SK-N-SH treated with all-trans-retinoic acid at 6 μM for 48 hours (cell line): ENCODE measurements at places on chromosomes 11 and 22.

DNA sequence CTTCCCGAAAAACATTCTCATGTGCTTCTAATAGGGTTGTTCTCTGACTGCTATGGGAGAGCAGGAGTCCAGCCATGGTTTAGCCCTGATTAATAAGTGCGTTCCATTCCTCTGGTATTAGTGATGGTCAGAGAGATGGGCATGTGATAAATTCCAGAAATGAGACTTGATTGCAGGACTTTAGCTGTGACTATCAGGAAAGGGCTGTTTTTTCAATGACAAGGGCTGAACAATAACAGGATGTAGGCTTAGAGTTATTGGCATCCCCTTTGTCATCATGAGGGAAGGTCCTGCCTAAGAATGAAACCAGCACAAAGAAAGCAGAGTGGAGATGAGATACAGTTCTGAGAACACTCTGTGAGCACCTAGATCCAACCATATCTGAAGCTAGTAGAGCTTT lies 494.6 kb downstream of the MIAT start:
- no peak for ATAC-seq

DNA sequence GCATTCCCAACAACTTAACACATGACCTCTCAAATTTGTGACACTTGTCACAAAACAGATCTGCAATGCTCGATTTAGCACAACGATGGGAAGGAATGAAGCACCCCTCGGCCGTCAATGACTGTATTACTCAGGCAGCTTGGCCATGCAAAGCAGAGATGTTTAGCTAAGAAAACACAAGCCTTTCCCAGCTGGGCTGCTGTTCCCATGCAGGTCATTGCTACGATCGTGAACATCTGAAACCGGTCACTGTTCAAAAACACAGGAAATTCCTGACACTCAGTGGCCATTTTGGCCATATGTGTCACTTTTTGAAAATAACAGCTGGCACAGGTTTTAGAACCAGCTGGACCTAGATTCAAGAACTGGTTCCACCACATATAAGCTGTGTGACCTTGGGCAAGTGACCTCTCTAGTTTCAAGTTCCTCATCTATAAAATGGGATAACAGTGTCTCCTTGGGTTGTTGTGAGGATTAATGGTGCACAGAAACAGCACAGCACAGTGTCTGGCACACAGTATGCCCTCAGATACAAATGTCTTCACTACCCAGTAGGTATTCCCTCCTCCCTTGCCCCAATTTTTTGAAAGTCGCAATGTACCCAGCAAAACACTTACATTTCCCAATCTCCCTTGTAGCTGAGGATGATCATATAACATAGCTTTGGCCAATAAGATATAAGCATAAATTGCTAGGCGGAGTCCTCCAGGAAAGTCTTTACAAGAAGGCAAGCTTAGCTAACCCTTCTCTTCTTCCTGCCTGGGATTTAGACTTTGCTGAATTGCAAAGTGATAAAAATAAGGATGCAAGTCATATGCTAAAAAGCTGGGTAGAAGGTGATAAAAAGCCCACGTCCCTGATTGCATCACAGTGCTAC lies 93.1 kb downstream of the C11orf58 start:
- no peak for ATAC-seq

DNA sequence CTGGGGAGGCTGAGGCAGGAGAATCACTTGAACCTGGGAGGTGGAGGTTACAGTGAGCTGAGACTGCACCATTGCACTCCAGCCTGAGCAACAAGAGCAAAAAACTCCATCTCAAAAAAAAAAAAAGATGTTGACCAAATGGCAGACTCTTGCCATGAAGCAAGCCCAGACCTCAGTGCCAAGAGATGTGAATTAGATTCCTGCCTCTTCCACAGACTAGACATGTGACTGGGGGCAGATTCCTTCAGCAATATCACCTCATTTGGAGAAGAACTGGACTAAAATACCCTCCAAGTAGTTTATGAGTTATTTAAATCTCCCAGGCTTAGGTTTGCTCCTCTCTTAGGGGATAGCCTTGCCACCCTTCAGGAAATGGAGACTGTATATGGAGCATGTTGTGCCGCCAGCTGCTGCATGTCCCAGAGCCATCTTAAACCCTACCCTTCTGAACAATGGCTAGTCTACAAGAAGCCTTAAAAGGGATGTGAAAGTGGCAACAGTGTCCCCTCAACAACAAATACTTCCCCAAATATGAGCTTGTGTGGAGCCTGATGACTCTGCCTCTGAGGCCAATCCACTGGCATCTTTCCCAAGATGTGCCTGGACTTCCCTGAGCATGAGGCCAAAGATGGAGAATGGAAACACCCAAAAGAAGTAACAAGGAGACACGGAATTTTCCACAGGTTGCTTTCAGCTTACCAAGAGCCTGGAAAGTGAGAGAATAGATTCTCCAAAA lies 763 bp upstream of the MS4A7 start:
- no peak for ATAC-seq

DNA sequence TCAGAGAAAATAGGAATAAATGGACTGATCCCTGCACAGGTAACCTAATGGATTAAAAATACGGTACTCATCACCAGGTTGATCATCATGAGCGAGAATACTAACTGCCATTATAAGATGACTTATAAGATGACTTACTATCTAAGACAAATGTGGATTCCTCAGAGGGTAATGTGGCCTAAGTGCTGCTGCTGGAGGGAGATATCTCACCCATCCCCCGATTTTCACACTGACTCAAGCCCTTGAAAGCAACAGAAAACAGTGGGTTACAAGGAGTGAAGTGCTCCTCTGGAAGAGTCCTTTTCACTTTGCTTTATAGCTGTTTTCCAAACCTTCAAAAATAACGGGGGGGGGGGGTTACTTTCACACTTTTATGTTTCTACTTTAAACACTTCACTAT lies 920 bp downstream of the TMEM218 start:
- ATAC-seq = no peak

GRCh38 chr11:91081440-91082043 lies 858.7 kb upstream of the CHORDC1 start:
- ATAC-seq = peak; percentile 78

- no peak for ATAC-seq
These were observed 5.1 kb upstream of the CHST1 start for GRCh38 chr11:45670386-45671135.

DNA sequence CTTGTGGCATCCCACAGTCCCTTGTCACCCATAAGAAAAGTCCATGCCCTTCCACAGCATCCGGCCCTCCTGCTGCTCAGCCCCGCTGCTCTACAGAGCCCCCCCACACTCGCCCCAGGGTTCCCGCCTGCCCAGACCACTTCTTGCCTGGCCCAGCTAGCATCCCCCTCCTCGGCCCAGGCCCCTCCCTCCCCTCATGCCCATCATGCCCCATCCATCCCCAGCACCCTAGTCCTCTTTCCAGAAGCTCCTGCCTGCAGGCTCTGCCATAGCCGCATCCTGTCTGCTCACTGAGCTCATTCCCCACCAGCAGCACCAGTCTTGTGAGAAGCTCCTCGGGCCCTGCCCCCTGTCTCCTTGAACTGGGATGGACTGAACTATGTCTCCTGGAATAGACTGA lies 54.4 kb downstream of the LINC01488 start:
- ATAC-seq = no peak

- no peak for ATAC-seq
These were observed 182.8 kb upstream of the TBCEL start for GRCh38 chr11:120841074-120841473.

DNA sequence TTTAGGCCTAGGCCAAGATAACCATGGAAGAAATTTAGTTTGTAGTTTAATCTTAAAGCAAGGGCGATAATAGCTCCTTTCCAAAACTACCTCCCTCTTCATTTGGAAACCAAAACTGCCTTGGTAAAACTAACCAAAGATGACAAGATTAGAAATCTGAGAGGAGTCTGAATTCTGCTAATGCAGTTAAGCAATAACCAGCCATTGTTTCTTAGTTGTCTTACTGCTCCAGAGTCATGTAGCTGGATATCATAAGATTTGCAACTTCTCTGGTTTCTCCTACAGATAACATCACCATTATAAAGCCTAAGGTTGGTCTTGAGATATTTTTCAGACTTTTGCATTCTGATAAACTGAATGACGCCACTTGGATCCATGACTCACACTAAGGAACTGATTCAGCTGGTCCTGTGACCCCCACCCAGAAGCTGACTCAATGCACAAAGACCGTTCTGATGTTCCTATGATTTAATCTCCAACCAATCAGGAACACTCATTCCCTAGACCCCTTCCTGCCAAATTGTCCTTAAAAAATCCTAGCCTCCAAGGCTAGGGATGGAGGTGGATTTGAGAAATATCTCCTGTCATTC lies 200.8 kb downstream of the LUZP2 start:
- ATAC-seq = no peak

DNA sequence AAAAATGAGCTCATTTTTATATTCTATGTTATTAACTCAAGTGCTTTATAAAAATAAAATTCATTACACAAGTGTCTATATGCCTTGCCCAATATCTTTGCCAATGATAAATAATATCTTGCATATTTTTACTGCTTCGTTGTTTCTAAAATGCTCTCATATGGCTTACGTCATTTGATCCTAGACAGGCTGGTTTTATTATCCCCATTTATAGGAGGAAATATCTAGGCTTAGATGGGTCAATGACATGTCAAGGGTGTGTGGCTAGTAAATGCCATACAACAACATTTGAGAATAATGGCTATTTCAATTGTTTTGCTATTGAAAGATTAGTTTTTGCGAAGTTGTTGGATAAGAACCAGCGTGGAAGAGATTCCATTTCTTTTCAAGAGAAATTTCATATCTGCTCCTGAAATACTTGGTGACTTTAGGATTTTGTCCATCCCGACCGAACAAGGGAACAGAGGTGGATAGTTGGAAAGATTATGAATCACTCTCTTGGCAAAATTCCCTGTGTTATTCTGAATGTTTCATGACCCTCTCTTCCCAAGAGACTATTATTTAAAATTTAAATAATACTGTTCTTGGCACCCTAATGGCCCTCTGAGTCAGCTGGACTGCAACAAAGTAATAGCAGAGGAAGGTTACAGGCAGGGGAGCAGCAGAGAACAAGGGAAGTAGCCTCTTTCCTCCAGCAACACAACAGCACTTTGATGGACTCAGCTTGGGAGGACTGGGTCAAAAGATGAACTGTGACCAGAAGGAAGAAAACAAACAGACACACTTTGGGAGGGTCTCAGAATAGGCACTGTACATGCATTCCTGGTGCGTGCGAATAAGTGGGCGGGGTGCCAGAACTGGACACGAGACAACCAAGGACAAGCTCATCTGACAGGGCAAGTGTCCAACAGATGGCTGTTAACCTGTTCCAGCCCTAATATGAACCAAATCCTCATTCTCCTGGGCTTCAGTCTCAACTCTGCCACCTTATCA lies 94.5 kb downstream of the ME3 start:
- ATAC-seq = peak; percentile 91

GRCh38 chr11:2561696-2562581 lies 117.1 kb downstream of the KCNQ1 start:
- ATAC-seq = no peak

DNA sequence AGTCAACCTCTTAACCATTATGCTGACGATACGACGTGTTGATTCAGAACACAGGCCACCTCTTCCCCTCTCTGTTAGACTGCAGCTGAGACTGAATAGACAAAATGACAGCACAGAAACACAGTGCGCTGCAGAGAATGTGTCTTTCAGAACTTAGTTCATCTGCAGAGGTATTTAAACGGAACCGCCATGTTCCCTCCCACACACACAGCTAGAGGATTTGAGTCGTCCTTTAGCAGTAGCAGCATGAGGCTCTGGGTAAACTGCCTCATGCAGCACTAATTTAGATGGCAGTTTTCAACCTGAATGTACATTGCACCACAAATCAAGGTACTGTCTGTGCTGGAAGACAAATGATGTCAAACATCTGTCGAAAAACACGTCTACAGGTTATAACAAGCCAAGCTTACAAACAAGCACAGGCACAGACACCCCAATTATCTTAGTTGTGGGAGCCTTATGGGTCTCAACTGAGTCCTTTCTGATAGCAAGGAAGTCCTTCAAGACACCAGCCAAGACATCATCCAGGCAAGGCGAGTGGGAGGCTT lies 76.6 kb upstream of the LRRC4C start:
- ATAC-seq = no peak

DNA sequence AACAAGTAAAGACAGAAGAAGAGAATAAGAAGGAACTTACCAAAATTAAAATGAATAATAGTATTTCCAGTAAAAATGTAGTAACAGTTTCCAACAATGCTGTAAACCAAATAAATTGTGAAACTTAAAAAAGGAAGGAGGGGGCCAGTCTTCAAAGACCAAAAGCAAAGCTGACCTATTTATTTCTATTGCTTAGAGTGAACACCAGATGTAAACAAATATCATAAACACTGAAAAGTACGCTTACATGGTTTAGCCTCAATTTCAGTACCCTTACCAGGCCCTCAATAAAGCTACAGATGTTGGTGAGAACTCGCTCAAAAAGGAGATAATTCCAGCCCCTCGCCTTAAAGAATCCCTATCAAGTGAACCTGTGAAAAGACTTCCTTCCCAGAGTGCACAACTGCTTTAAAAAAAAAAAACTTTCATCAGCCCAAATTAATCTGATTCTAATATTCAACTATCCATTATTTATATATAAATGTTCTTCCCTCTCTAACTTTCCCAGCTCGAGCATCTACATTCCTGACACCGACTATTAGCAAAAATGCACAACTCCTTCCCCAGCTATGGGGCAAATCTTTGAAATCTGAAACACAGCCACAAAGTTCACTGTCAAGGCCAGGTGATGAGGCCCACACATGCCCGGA lies 2.4 kb downstream of the PHF21A start:
- no peak; the same call in 2 of the 3 replicates for ATAC-seq

DNA sequence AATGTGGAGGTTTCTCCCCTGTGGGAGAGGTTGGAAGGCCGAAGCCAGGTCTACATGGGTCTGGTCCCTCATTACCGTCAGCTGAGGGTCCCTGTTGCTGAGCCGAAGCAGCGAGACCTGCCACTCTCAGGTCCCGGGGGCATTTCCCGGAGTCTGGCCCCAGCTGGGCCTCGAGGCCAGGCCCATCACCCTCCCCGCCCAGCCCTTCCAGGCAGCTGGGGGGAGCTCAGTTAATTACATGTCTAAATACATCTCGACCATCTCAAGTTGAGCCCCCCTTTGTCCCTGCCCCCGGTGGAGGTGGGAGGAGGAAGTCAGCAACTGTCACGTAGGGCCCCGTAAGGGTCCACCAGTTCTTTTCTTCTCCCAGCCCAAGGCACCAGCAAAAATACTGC lies 3.6 kb downstream of the CDKN1C start:
- ATAC-seq = no peak

DNA sequence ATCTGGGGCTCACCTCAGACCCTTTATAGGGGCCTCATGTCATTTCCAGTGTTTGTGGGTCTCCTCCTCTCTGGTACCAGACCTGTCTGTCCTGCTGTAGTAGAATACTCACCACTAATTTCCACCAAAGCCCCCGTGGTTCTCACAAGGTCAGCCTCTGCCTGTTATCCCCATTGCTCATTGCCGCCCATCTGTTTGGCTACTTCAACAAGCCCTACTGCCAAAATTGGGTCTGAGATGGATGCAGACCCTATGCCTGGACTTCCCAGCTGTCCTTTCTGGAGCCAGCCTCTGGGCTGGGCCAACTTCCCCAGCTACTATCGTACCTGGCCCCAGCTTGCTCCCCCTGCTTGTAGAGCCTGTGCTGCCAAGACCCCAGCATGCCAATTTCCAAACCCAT lies 152.1 kb upstream of the ISX start:
- no peak for ATAC-seq
